ENCODE measurements at places on chromosomes 3 and 15. TPM values are rescaled to one million over a fixed set of nuclear protein-coding genes. Genes with fewer than 3 reads are reported as not detected.

Gene CKMT1B
- total RNA-seq, result not detected

Gene SSUH2
- not detected for total RNA-seq

DNA sequence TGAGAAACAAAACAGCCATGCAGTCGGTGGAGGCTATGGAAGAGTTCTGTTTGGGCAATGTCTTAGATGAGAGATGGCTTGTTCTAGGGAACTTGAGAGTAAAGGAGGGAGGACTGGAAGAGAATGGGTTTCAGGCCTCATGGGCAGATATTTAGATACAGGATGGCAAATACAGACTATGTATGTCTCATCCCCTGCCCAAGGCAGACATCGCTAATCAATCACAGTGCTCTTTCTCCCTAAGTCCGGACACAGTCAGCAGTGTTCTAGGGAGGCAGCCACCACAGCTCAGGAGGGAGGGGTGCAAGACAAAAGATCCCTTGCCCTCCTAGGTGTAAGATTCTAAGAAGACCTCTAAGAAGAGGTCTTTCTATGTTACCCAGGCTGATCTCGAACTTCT, 159.3 kb upstream of the TLE3 start:
- no peak for DNase-seq

- no peak for DNase-seq
These were observed 74.3 kb downstream of the CRYBG3 start for GRCh38 chr3:97896129-97896528.

Gene STRA6
- not detected for total RNA-seq

GRCh38 chr3:56976651-56977560, 83.6 kb upstream of the SPATA12 start:
- DNase-seq, result no peak
